ENCODE measurements at places on chromosomes 3 and 15. TPM values are rescaled to one million over a fixed set of nuclear protein-coding genes. Genes with fewer than 3 reads are reported as not detected.

ZPLD1 gene
- under 0.01 TPM for total RNA-seq

SCAMP5 gene
- total RNA-seq: 0.36 TPM

NECTIN3 gene
- total RNA-seq: 182 TPM

ULK3 gene
- total RNA-seq: 11.8 TPM

HACL1 gene
- total RNA-seq: 28.1 TPM

MELTF gene
- 0.28 TPM for total RNA-seq

GOLGA8H gene
- total RNA-seq: not detected

- peak; percentile 10 for DNase-seq
Measured at GRCh38 chr3:152737021-152737908, 97.7 kb upstream of the P2RY1 start.

- DNase-seq: peak; percentile 7
Measured at GRCh38 chr3:109336291-109336861, 970 bp downstream of the DPPA4 start.

DNA sequence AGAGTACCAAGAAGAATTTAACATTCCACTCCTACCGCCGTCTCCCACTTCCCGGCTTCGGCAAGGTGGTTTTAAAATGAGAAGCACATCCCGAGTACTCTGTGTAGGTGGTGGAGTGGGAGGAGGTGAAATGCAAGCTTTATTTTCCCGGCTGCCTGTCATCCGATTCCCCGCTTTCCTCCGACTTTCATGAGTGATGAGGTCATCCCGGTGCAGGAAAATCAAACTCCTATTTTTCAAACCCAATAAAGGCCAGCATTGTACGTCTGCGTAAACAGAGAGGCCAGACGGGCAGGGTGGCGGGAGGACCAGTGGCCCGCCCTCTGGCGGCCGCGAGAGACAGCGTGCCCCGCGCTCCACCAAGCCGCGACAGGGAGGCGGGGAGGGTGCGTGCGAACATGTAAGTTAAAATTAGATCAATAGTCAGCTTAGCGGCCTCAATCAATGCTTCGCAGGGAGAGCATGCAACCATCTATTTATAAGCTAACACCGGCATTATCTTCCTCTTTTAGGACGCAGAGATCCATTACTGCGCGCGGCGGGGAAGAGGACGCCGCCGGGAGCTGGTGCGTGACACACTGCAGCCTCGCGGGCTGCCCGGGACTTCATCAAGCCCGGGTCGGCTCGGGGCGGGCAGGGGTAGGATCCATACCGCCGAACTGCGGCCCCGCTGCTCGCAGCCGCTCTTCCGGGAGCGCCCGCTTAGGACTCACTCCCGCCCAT lies 163.3 kb downstream of the CD47 start:
- peak; percentile 67 for DNase-seq

DNA sequence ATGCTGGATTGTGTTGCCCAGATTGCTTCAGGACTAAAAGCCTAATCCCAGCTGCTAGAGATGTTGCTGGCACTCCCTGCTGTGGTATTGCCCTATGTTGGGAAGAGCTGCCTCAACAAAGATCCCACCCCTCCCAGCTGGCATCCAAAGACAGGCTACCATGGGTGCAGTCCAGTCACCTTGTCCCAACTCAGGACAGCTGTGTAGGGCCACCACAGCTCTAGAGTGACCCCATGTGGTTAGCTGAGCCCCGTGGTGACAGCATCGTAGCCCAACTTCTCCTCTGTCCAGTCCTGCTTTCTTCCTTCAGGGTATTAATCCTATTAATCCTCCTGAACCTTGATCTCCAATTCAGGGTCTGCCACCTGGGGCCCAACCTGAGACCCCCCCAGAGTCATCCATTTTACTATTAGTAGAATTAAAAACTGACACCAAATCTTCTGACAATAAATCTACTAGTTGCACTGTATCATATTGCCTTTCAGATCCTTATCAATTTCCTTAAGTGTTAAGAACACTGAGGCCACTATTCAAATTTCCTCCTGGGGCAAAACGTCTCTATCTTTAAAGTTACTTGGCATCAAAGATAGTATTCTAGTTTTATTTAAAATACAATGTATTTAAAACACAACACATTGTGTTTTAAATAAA lies 83.5 kb downstream of the AQP9 start:
- DNase-seq: peak; percentile 21

DNA sequence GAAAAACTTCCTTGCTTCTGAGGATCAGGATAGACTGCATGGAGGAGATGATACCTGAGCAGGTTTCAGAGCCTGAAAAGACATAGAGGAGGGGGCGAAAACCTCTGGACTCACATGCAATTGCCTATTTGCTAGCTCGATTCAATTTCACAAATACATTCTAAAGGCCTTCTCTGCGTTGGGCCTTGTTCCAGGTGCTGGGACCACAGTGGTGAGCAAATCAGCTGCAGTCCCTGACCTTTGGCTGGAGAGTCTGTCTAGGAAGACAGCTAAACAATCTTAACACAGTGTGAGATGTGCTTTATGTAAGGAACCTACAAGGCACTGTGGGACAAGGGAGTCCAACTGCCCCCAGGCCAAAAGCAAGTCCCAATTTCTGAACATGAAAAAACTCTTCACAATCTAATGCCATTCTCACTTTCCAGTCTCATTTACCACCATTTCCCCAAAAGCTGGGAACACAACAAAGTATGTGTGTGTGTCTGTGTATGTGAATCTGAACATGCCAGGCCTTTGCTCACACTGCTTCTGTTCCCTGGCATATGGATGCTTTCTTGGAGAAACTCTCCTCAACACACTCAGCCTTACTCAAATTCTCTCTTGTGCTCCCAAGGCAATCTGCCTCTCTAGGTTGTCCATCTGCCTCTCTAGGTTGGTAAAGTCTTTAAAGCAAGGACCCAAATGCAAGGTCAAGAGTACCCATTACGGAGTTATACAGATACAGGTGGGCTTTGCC lies 2.1 kb upstream of the PCCB start:
- no peak for DNase-seq

DNA sequence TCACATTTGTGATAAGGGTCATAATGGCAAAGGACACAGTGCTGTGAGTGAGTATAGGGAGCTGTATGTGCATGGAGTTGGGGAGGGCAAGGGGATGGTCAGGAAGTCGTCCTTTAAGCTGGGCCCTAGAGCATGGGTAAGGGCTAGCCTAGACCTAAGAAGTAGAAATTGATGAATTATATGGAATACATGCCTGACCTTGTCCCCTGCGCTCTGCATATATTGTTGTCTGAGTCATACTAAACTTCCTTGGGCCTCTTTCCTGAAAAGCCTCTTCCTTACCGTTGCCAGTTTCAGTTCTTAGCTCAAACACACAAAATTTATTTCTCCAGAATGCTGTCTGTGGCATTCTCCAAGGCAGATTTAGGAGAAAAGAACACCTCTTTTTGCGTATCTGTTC lies 4.6 kb downstream of the SNRK start:
- DNase-seq: peak; percentile 42

GRCh38 chr15:76160426-76161152 lies 100.8 kb downstream of the TMEM266 start:
- no peak for DNase-seq

DNA sequence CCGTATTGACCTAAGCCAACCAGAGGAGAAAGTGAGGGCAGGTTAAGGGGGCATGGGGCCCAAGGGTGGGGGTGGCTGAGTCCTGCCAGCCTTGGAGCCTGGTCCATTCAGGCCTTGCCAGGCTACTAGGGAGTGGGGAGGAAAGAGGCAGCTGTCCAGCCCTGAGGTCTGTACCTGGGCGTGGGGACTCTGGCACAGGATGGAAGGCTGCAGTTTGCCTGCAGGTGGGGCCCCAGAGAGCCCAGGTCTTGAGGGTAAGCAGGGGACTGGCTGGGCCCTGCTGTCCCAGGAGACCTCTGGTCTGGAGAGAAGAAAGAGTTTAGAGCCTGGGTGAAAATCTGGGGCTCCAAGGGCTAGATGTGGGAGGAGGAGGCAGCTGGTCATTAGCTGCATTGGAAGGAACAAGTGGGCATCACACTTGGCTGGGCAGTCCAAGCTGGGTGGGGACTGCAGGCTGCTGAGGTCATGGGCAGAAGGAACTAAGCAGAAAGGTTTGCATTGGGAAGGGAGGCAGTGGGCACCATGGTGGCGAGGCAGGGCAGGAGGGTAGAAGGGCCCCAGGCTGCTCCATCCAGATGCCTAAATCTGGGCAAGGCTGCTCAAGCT lies 108.4 kb downstream of the OXNAD1 start:
- DNase-seq: no peak

GRCh38 chr15:25739687-25740121 lies 123.4 kb downstream of the ATP10A start:
- peak; percentile 64 for DNase-seq

- no peak for DNase-seq
Measured at GRCh38 chr3:29164825-29165224, 116.0 kb upstream of the RBMS3 start.

DNA sequence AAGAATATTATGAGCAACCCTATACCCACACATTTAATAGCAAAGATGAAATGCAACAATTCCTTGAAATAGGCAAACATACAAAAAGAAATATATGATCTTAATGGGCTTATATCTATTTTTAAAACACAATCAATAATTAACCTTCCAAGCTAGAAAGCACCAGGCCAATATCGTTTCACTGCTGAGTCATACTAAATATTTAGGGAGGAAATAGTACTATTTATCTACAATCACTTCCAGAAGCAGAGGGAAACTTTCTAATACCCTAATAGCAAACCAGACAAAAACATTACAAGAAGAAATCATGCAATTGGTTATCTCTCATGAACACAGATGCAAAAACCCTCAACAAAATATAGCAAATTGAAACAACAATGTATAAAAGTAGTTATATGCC lies 207.8 kb downstream of the MTHFS start:
- DNase-seq: no peak

GRCh38 chr3:42489937-42490227 lies 12.6 kb upstream of the VIPR1 start:
- DNase-seq: no peak

GRCh38 chr15:48984811-48985352 lies 21.2 kb upstream of the SHC4 start:
- DNase-seq: peak; percentile 19

DNA sequence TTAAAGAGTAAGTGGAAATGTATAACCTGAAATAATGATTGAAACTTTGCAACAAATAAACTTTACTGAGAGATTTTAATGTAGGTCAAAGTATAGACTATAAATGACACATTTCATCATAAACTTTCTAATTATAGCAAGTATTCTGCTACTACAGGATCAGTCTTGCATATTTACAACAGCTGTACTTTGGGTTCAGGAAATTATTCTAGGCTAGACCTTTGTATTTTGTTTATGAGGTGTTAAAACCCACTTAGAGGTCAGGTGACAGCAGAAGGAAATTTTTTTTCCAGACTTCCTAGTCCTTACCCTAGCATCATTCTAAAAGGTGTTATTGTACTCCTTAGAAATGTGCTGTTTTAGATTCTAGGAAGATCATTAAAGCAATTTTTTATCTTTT lies 2.3 kb downstream of the RNF7 start:
- DNase-seq: no peak

GRCh38 chr3:111336511-111336910 lies 205.5 kb upstream of the CD96 start:
- DNase-seq: peak; percentile 36

DNA sequence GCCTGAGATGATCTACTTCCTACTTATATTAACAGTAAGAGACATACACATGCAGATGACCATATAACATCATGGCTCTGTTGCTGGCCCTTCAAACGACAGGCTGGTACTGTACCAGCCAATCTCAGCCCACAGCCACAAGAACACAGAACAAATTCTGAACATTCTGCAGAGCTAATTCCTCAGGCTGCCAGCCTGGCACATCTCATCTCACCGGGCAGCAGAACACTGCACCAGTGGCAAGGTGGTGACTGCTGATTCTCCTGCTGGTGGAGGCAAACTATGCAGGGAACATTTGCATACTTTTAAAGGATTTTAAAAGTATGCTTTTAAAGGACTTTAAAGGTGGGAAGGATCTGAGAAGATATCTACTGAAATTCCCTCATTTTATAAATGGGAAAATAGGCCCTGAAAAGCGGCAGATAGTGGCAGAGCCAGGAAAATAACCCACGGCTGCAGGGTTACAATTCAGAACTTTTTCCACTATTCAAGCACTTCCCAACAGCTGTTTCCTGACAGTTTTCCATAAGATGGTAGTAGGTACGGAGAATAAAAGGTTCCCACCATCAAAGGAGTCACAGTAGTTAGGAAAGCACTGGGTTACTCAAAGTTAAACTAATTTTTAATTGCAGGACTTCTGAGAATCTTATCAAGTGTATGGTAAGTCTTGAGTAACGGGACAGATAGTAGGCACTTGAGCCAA lies 37.3 kb downstream of the SUMF1 start:
- no peak for DNase-seq

DNA sequence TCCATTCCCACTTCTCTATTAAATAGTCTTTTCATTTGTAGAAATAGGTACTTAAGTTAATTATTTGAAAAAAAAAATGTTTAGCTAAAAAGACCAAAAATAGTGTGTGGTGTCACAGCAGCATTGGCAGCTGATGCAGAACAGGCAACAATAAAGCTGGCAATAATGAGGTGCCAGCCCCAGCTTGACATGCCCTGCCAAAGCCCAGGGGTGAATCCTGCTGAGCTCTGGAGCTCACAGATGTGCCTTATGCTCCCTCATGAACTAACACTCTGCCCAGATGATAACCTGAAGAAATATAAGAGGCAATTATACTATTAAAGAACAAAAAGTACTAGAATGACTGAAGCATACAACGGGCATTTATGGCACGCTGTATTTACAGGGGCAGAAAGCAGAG lies 63.8 kb downstream of the IGSF11 start:
- DNase-seq: no peak

DNA sequence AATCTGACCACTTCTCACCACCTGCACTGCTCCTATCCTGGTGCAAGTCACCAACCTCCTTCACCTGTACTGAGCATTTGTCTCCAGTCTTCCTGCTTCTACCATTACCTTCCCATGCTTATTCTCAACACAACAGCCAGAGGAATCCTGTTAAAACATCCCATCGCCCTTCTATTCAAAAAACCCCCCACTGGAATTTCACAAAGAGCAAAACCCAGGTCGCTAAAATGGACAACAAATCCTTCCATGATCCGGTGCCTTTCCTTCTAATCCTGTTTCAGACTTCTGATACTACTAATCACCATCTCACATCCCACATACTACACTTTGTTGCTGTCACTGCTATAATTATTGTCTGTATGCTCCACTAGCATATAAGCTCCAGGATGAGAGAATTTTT lies 85.2 kb downstream of the ERC2 start:
- no peak for DNase-seq

- DNase-seq: no peak
Measured at GRCh38 chr3:72382460-72382859, 465.8 kb downstream of the SHQ1 start.

GRCh38 chr15:31606194-31606669 lies 279.6 kb downstream of the KLF13 start:
- peak; percentile 95 for DNase-seq

- peak; percentile 4 for DNase-seq
Measured at GRCh38 chr3:32278714-32279113, 40.2 kb downstream of the CMTM8 start.

Measured in IMR-90 (cell line).